Uterus (tissue), 4 donors: ENCODE measurements at places on chromosomes 7 and 10. TPM values are rescaled to one million over a fixed set of nuclear protein-coding genes. Genes with fewer than 3 reads are reported as not detected.
A peak's percentile ranks its signal among the peaks of the same experiment; 100 is the strongest.

Gene DOCK1
- total RNA-seq, result 49.7 TPM

Gene DYDC2
- 6.6 TPM for total RNA-seq

Gene BLNK
- total RNA-seq, result 1.8 TPM

Gene COMMD3
- 13.6 TPM for total RNA-seq

Gene CAV2
- 88.1 TPM for total RNA-seq

Gene FFAR4
- total RNA-seq, result not detected

Gene IDI2
- total RNA-seq, result not detected

DNA sequence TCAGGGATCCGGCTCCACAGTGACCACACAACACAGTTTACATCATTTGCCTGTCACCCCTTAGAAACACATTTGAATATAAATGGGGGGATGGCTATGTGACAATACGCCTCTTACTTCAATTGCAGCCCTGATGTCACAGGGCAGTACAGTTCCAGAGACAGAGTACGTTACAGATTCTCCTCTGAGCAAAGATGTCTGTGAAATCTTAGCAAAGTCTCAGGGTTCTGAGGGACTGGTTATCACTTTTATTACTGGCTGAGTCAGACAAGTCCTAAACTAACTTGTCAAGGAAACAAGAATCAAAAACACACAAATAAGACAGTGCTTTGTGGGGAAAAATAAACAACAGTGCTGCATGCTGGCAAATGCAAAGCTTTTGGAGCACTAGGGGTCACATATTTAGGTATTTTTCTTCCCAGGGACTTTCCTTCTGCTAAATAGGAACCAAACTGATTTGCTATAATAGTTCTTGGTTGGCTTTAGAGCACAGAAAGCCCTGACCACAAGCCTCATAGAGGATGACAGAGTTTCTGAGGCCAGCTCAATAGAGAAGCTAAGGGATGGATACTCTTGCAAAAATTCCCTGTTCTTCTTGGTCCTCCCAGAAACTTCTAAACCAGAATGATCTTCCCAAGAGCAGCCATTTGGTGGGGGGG, 501.6 kb downstream of the GRID1 start:
- no peak for DNase-seq

DNA sequence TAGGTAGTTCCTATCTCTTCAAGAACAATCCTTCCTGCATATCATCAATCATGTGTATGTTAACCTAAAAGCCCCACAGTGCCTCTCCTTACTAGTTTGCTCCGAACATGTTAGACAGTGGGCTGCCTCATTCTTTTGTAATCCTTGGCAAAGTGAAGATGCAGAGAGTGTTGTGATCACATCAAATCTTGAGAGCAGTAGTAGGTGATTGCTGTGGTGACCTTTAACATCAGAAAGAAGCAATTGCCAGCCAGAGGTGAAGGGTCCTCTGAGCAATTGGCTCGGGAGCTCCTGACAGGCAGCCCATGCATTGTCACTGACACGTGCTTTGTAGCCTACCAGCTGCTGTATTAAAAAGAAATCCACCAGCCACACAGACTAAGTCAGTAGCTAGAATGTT, 19.6 kb upstream of the GSTK1 start:
- DNase-seq, result no peak

GRCh38 chr7:91235211-91235832, 28.9 kb upstream of the FZD1 start:
- DNase-seq, result no peak

- no peak for DNase-seq
These were observed 35.1 kb downstream of the RNF32 start for GRCh38 chr7:156675721-156676120.

GRCh38 chr10:16828114-16828568, 10.9 kb upstream of the RSU1 start:
- peak; percentile 66 for DNase-seq

DNA sequence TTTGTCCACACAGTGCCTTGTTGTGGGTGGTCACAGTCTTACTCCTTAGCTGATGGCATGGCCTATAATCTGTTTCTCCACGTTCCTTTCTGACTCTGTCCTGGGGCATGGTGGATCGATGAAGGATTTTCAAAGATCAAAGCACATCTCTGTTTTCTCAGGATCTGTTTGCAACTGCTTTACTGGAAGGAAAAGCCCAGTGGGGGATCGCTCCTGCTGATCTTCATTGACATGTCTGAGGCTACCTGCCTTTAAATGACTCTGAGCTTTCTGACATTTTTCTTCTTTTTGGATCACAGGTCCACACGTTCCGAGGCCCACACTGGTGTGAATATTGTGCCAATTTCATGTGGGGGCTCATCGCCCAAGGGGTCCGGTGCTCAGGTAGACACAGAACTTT, 68.0 kb upstream of the PRR15 start:
- DNase-seq, result no peak

GRCh38 chr7:101294039-101294831, 27.4 kb downstream of the IFT22 start:
- DNase-seq, result no peak
